ENCODE measurements at places on chromosomes 5 and 9.
A peak's percentile ranks its signal among the peaks of the same experiment; 100 is the strongest.

DNA sequence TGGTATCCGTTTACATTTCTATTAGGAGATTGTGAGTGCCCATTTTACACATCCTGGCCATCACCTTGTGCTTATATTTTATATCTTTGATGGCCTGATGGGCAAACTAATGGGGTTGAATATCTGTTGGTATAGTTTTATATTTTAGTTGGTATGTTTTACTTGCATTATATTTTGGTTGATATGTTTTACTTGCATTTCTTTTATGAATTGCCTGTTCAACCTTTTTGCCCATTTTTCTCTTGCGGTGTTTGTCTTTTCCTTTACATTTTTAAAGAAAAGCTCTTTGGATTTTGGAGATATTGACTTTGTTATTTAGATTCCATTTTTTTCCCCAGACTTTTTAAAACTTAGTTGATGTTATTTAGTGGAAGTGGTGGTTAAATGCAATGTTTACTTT is 14.6 kb downstream of the ZNF618 start:
- DNase-seq, result no peak

GRCh38 chr5:95283761-95284571 is 928 bp downstream of the MCTP1 start:
- no peak for DNase-seq

DNA sequence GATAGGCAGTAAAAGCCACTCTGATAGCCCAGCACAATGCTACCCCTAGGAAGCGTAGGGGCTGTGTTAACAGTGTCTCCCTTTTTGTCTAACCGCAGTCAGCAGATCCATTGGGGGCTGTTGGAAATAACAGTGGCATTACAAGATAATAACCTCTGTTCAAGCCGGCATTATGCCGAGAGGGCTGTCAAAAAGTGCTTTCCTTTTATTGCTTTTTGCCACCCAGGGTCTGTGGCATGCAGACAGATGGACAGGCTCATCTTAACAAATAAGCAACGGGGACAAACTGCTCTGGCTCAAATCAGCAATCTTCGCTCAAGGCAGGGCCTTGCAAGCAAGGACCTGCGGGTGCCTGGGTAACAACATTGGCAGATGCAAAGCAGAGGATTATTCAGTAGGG is 123.3 kb downstream of the TLR4 start:
- no peak for DNase-seq

GRCh38 chr5:38329132-38329715 is 70.9 kb downstream of the EGFLAM start:
- no peak for DNase-seq

DNA sequence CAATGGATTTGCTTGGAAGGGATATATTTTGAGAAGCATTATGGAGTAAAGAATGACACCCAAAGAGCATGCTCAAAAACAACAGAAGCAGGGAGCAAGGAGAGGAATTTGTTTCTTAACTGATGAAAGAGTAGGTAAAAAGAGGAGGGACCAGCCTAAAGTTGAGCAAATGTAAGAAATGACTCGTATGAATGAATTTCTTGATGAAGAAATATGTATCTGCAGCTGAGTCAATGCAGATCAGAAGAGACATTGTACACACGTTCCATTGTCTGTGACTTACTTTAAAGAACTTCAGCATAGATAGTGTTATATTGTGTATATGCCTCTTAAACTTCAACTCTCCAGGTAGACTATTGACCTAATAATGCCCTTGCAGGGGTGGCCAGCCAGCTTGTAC is 112.7 kb upstream of the NREP start:
- no peak for DNase-seq

DNA sequence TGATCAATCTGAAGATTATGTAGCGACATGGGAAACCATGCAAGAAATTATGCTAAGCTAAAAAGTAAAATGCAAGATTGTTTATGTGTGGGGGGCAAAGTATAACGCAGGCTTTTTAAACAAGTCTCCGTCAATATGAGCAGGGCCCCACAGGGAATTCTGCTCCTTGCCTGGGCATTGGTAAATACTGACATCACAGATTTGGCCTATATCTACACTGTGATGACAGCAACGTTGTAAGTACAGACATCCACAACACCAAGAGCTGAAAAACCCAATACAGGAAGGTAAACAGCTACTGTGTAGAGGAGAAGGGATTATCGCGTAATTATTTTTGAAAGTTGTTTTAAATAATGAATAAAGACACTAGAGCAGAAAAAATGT is 74.5 kb upstream of the SLC25A51 start:
- DNase-seq, result no peak

- no peak for DNase-seq
Measured at GRCh38 chr9:133111808-133112662, 9.0 kb downstream of the RALGDS start.

DNA sequence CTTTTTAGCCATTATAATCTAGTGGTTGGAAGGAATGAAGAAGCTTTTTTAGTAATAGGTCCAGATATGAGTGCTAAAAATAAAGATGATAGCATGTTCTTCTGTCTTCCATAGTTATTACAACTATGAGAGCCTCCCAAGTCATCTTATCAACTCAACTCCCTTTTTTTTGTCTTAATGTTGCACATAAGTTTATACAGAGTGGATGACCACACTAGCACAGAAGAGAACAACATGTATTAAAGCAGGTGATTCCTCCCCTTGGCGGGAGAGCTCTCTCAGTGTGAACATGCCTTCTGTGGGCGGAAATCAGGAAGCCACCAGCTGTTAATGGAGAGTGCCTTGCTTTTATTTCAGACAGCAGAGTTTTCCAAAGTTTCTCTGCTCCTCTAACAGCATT is 40.1 kb upstream of the STX17 start:
- no peak for DNase-seq

- DNase-seq, result no peak
Measured at GRCh38 chr5:125440905-125441304, 694.5 kb upstream of the ZNF608 start.

DNA sequence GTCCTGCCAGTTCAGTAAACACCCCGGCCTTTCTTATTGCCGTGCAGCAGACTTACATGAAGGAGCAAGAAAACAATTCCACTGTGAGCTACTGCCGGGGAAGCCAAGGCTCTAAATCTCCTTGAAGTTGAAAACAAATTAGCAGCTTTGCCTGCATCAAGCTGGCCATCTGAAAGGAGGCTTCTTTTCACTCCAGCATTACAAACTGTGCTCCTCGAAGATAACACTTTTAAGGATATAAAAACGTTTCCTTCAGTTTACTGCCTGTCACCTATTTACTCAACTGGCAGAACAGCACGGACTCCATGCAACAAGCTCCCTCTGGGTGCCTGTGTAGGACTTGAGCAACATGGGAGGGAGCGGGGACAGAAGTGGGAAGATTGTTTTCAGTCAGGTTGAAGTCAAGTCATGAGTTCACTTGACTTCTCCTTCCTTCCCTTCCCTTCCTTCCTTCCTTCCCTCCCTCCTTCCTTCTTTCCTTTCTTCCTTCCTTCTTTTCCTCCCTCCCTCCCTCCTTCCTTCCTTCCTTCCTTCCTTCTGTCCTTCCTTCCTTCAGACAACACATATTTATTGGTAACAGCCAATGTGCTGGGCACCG is 67.4 kb downstream of the ZNF608 start:
- DNase-seq, result no peak

GRCh38 chr5:79297661-79298060 is 61.7 kb downstream of the JMY start:
- DNase-seq, result no peak

- DNase-seq, result no peak
Measured at GRCh38 chr5:146331423-146331822, 7.2 kb upstream of the POU4F3 start.

DNA sequence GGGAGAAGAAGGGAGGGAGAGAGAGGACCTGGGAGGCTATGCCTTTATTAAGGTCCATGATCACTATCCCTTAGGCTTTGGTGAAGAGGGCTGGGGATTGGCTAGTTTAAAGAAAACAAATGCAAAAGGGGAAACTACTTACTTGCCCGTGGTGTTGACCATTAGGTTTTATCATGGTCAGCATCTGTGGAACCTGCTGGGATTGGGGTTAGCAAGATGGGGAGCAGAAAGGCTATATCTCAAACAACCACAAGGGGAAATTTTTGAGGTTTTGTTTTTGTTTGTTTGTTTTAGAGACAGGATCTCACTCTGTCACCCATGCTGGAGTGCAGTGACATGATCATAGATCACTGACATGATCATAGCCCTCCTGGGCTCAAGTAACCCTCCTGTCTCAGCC is 9.0 kb upstream of the RAD23B start:
- DNase-seq, result no peak

GRCh38 chr5:32471784-32472183 is 27.2 kb upstream of the ZFR start:
- no peak for DNase-seq

- no peak for DNase-seq
Measured at GRCh38 chr5:88729084-88729828, 153.7 kb downstream of the MEF2C start.

GRCh38 chr9:84027201-84027600 is 46.6 kb downstream of the RMI1 start:
- DNase-seq, result no peak

GRCh38 chr5:435961-436640 is 6.9 kb upstream of the EXOC3 start:
- DNase-seq, result no peak

DNA sequence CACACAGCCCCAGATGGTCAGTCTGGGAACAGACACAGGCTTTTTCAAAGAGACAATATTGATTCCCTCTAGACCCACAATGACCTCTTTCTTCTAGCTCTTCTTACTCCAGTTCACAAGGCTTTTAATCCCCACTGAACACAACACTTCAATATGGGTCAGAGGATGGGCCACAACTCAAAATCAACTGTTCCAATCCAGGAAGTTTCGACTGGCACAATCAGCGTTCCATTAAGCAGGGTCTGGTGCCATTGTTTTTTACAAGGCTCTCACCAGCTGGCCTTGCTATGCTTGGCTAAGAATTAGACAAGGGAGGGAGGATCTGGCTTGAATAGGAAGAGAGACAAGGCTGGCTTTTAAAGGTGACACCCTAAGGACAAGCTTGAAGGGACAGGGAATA is 199.4 kb upstream of the SLC24A2 start:
- no peak for DNase-seq

- no peak for DNase-seq
Measured at GRCh38 chr5:111863801-111864200, 106.8 kb upstream of the NREP start.

GRCh38 chr9:96350866-96351265 is 32.6 kb downstream of the SLC35D2 start:
- no peak for DNase-seq

- DNase-seq, result no peak
Measured at GRCh38 chr9:6842584-6842947, 84.8 kb downstream of the KDM4C start.

DNA sequence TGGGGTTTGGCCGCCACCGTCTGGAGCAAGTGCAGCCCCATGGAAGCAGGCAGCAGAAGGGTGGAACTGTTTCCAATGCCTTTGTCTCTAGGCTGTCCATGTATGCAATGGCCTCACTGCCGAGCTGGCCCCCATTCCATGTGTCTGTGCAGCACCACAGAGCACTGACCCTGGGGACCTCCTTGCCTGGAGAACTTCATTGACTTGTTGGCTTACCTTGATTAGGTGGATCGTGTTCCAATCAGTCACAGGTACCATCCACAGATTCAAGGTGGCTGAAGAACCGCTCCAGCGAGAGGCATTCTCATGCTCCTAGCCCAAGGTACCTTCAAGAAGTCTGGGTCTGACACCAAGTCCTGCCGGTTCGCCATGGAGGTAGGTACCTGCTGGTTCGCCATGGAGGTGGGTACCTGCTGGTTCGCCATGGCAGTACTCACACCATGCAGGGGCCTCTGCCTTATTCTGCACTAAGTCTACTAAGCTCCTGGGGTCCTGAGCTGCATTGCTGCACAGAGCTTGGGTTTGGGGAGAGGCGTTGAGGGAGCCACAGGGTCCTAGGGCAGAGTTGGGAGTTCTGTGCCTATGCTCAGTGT is 358.3 kb upstream of the IRX1 start:
- DNase-seq, result no peak

DNA sequence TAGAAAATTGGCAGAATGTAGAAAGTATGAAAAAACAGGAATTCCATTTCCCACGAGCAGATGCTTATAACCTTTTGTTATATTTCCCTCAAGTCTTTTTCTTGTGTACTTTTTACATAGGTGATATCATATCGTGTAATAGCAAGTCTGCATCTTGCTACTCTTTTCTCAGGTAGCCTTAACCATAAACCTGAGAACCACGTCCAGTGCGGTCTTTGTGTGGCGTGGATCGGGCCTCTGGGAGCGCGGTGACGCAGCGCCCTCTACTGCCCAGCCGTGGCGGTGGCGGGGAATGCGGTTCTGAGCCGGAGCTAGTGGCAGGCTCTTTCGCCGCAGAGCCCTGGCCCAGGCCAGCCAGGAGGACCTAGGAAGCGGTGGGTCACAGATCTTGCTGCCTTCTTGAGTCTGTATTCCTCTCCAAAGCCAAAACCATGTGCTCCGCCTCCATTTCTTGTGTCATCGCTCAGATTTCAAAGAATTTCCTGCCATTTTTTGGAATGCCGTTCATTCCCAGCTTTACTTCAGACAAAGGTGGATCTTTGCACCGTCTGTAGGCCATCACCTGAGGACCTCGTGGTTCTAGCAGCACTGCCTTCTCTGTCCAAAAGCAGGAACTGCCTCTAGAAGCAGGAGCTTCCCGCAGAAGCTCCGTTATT is 71.9 kb downstream of the MVB12B start:
- peak; percentile 67 for DNase-seq

DNA sequence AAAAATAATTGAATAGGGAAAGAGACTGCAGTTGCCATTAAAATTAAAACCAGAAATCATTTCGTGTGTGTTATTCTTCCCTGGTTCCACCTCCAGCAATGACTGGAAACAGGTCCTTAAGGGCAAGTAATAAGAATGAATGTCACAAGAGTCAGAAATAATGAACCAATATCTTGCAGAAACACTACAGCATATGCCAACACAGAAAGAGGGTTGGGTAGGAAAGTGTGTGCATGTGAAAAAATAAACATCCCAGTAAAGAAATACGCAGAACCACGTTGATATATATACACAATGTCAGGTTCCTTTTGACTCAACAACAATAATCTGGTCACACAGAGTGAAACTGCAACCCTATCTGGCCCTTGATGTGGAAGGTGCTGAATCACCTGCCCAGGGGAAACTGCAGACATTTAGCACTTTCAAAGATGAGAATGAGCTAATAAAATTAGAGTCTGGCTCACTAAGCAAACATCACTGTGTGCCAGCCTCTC is 15.0 kb downstream of the HMHB1 start:
- DNase-seq, result no peak

DNA sequence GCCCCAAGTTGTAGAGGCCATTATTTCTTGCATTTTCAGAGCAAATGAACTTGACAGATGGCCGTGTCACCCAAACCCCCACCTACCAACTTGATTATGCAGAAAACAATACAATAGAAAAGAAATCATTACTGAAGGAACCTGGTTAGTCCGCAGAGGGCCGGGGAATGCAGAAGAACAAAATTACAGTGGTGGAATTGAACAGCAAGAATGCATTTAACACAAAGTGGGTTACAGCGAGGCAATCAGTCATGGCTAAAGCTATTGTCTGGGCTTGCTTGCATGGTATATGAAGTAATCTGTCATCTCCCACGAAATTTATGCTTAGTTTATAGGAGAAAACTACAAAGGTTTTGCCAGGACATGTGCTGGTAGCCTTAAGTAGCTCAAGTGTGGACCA is 238.3 kb upstream of the IRX1 start:
- DNase-seq, result no peak
